ENCODE measurements at places on chromosomes 16 and 17. TPM values are rescaled to one million over a fixed set of nuclear protein-coding genes. Genes with fewer than 3 reads are reported as not detected.

Gene NUDT16L1
- 31.5 TPM for total RNA-seq

Gene OR2C1
- total RNA-seq, result 0.24 TPM

Gene TBC1D3B
- 0.48 TPM for total RNA-seq

Gene LDHD
- total RNA-seq, result 0.72 TPM

Gene LYRM1
- total RNA-seq, result 58.6 TPM

Gene EXOC3L1
- total RNA-seq, result not detected

Gene CLEC10A
- total RNA-seq, result not detected

Gene DCAF7
- 12.0 TPM for total RNA-seq

Gene CTDNEP1
- 25.4 TPM for total RNA-seq

Gene ITGAD
- not detected for total RNA-seq

Gene PDIA2
- total RNA-seq, result not detected

Gene KRTAP4-1
- not detected for total RNA-seq

Gene MVP
- total RNA-seq, result 104 TPM

Gene RND2
- not detected for total RNA-seq

Gene ABCC12
- total RNA-seq, result not detected

Gene PRAC1
- not detected for total RNA-seq

Gene ABCC11
- total RNA-seq, result 0.43 TPM

Gene TCAP
- 0.21 TPM for total RNA-seq

Gene EVPLL
- 4.0 TPM for total RNA-seq

Gene PPY
- not detected for total RNA-seq
